ENCODE measurements at places on chromosomes 4 and X.

DNA sequence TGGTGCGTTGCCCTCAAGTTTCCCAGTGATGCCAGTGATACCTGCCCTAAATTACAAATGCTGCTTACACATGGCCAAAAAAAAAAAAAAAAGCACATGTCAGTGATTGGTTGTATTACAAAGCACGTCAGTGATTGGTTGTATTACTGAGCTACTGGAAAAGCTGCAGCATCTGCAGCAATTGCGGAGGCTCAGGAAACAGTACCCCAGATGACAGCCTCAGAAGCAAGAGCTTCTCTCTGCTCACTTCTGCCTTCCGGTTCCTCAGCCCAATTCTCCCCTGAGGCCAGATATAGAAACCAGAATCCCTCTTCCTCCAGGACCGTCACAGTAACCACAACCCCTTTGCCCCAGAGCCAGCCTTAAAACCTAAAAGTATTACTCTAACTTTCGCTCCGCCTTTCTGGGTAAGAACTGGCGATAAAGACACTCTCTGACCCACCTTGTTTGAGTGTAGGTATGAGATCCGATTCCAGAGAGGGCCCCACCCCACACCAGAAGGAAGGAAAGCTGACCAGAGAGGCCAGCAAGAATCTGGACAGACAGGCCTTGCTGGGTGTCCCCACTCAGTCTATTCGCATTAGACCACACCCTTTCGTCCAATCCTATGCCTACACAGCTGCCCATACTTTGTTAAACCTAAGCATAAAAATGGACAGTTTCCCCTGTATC lies 85.0 kb upstream of the SORBS2 start:
- no peak for DNase-seq

- no peak for DNase-seq
Measured at GRCh38 chr4:161577579-161578301, 586.1 kb downstream of the FSTL5 start.

GRCh38 chrX:18160369-18160768 lies 60.3 kb downstream of the BEND2 start:
- no peak for DNase-seq

- no peak for DNase-seq
Measured at GRCh38 chrX:136806891-136807410, 26.2 kb upstream of the ARHGEF6 start.

DNA sequence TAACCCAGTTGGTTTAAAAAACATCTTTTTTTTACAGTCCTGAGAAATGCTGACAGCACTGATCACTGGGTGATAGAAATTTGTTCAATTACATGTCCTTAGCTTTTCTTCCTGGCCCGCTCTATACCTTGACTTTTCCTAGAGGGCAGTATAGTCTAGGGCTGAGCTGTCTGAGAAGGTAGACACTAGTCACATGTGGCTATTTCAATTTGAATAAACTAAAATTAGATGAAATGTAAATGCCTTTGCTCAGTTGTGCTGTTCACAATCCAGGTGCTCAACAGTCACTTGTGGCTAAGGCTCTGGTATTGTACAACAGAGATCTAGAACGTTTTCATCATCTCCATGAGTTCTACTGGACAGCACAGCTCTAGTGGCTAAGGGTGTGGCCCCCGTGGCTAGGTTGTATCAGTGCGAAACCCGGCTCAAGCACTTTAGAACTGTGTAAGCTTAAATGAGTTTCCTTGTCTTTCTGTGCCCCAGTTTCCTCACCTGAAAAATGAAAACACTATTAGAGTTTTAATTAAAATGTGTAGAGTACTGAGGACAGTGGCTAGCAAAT lies 111.6 kb upstream of the WDR17 start:
- DNase-seq = no peak

- DNase-seq = no peak
Measured at GRCh38 chr4:7932287-7932686, 7.4 kb downstream of the AFAP1 start.

DNA sequence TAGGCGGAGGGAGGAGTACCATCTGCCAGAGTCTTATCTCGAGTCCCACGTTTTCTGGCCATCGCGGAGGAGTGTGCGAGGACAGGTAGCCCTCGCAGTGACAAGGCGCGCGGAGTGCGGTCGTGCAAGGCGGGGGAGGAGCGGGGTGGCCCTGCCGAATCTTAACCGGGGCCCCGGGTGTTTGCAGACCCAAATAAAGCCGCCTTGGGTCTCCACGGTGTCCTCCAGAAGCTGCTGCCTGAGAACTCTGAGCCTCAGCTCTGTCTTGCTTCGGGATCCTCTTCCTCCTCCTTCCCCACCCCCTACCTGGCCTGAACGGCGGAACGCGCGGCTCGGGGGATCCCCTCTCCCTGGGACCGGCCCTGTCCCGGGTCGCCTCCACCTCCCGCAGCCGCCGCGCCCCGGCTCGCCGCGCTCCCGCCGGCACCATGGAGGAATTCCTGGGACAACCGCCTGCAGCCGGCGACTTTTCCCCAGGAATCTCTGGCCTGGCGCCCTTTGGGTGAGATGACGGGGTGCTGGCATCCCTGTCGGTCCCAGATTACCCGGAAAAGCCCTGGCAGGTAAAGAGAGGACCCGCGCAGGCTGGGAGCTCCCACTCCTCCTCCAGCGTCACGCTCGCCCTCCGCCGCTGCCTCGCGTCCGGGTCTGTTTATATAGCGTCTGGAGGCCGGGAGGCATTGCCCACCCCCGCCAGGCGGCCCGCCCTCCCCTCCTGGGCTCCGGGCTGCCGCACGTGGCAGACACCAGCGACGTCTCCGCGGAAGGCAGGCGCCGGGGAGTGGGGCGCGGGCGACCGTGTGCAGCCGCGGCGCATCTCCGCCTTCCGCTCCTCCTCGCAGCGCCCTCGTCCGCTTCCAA lies at the start of gene GALNTL6:
GALNTL6 (plus strand) TSS at position 740 of the 861 bp plus-strand sequence.
- DNase-seq = no peak

DNA sequence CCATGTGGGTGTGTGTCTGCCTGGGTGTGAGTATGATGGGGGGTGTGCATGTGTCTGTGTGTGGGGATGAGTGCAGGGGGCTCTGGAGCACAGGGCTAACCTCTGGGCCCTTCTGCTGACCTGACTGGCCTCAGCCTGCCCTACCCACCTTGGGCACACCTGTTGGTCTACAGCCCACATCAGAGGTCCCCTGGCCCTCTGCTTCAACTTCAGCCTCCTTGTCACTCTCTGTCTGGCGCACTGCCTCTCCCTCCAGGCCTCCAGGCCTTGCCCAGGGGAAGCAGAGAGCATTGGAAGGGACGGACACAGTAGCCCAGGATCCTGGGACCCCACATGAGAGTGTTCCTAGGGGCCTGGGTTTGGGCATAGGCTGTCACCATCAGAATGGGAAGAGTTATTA lies 115.4 kb downstream of the EFNB1 start:
- no peak for DNase-seq

GRCh38 chrX:130778773-130779172 lies 124.2 kb downstream of the ENOX2 start:
- no peak for DNase-seq

GRCh38 chr4:83388313-83388676 lies 53.6 kb upstream of the HPSE start:
- no peak for DNase-seq

DNA sequence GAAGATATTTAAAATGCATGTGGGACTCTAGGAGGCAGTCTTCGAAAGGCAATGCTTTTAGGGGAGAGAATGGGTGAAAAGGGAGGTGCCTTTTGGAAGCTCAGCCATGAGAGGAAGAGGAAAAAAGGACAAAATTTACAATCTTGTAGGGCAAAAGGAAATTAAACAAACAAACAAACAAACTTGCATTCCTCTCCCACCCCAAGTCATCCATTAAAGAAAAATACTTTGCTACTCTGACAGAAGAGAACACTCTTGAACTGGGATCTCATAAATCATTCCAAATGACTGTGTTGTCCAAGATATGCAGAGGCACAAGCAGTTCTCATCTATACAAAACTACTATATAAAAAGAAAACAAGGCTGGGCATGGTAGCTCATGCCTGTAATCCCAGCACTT lies 46.7 kb downstream of the HELQ start:
- no peak for DNase-seq

DNA sequence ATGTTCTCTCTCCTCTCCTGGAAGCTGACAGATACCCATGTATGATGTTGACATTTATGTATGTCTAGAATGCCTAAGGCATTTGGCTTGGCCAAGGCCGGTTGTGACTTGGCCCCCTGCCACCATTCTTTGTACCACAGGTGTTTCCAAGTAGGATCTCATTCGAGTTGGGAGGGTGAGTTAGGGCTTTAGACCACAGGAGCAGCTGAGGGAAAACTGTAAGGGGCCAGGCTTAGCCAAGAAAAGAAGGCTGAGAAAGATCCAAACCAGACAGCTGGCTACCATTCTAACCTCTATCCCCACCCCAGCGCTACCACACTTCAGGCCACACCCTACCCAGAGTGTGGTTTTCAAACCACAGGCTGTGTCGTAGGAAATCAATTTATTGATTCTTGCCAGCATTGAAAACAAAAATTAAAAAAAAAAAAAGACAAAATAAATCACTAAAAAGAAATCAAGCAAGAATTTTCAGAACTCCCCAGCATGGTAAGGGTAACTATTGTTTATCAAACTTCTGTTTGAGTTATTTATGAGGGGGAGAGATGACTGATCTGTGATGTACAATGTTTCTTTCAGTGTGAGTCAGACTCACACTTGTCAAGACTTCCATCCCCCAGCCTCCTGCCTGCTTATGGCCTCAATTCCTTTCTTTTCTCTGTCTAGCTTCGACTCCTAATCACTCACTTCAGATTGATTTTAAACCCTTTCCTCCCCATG lies 9.9 kb downstream of the TMSB4X start:
- DNase-seq = no peak

DNA sequence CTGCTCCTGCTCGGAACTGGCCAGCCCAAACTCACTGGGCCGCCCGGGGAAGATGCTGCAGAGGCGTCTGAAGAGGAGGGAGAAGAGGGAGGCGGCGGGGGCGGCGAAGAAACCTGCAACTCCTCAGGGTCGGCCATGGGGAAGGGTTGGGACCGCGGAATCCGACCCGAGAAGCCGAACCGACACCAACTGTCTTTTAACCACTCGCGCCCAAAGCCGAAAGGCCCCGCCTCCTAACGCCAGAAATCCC lies at the start of gene C4orf46:
C4orf46 (minus strand) TSS at position 223 of the 250 bp plus-strand sequence; CDS start at position 137, 86 bp downstream.
- no peak for DNase-seq

DNA sequence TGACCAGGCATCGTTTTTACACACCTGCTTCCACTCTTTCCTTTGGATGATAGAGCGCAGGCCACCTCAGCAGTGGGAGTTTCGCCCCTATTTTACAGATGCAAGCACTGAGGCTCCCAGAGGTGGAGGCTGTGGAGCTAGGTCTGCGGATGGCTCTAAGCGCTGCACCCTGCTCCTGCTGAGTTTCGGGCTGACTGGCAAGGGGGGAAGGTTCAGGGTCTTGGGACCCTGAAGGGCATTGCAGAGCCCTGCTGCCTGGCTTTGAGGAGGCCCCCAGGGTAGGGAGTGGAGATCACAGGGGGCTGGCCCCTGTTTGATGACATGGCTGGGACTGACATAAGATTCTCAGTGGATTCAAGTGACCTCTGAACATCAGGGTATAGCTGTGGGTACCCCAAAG lies 62.8 kb upstream of the NKX1-1 start:
- no peak for DNase-seq

DNA sequence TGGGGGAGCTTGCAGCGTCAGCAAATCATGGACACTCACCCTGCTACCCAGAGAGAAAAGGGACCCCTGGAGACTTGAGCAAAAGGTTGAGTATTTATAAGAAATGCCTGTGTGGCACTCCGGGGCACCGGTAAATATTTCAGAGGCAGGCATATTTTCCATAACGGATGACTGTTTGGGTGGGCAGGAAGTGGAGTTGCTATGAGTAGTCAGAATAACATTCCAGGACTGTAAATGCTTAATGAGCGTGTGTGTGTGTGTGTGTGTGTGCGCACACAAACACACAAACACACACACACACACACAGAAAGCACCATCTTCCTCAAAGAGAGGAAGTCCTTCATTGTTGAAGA lies 74.6 kb downstream of the MXRA5 start:
- no peak for DNase-seq

GRCh38 chr4:108796173-108796572 lies 33.3 kb upstream of the ETNPPL start:
- no peak for DNase-seq

DNA sequence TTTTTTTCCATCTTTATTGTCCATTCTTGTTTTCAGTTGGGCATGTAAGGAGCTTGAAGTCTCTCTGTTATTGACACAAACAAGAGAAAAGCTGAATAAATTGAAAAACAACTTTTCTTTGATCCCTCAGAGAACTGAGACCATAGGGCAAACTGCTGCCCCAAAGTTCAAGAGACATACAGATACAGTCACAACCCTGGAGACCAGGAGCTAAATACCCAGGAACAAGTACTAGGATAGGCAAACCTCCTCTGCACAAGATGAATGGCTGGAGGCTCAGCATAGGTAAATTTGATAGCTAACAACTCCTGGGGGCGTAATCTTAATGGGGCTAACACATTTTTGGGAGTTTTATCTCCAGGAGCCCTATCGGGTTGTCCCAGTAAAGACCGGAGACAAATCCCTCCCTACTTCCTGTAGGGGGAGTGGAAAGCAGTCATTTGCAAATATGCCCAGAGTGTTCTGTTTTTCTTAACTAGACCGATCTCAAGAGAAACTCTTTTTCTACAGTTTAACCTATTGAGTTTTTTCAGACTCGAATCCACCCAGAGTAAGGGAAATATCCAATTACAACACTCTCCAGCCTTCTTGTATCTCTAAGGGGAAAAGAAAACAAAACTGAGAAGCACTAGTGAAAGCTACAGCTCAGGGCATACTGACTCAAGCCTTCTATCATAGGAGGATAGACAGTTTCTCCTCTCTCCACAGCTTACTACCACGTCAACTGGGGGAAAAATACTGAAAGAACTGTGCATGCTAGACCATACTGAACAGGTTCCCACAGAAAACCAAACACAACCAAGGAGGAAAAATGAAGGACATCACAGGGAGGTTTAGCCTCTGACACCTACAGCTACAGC lies 23.1 kb downstream of the MAGEA8 start:
- no peak for DNase-seq

- no peak for DNase-seq
Measured at GRCh38 chrX:147550217-147550616, 361.5 kb upstream of the FMR1 start.

GRCh38 chr4:151721916-151722315 lies 38.9 kb downstream of the GATB start:
- no peak for DNase-seq

DNA sequence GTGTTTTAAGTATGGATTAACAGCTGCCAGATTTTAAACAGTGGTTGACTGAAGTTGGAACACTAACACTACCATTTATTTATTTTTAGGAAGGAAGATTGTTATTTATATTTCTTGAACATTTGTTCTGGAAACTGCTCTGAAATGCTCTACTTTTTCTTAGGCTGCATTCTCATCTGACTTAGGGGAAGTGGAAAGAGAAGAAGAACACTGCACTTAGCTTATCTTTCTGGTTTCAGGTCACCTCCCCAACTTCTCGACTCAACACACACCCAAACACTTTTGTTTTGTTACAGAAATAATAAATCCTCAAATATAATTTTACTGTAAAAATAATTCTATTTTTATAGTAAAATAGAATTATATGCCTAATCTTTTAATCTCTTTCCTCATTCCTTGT lies 18.6 kb downstream of the BLTP1 start:
- no peak for DNase-seq

DNA sequence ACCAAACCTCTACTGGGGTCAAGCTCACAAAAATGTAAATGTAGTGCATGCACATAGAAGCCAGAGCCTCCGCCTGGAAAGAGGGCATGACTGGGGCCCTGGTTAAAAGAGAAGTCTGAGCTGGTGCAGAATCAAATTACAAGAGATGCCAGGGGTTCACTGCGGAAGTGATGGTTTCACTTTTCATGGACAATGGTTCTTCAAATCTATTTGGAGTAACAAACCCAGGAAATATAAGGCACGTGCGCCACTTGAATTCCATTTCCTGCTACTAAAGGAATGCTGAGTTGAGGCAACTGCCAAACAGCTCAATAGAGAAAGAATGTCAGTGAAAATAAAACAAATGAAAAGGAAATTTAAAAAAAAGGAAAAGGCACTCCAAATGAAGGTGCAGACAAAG lies 79.8 kb downstream of the FUNDC1 start:
- DNase-seq = no peak

Data from activated T-helper 9 cell treated with anti-CD3 and anti-CD28 coated beads, Interleukin-2, amount 50 U/mL, for 16 hours (primary cell).